ENCODE measurements at places on chromosomes 6 and 20.
A peak's percentile ranks its signal among the peaks of the same experiment; 100 is the strongest.

- no peak for DNase-seq
These were observed 69.0 kb downstream of the AFG1L start for GRCh38 chr6:108363889-108364313.

- no peak for DNase-seq
These were observed 129.5 kb upstream of the SSTR4 start for GRCh38 chr20:22905658-22906057.

- no peak for DNase-seq
These were observed 93.8 kb downstream of the SCP2D1 start for GRCh38 chr20:18907353-18907752.

- DNase-seq, result no peak
These were observed at the start of gene MUC22 for GRCh38 chr6:31010393-31011060. Gene MUC22 (plus strand): TSS chr6:31010474. CDS start chr6:31010707, 233 bp downstream.

DNA sequence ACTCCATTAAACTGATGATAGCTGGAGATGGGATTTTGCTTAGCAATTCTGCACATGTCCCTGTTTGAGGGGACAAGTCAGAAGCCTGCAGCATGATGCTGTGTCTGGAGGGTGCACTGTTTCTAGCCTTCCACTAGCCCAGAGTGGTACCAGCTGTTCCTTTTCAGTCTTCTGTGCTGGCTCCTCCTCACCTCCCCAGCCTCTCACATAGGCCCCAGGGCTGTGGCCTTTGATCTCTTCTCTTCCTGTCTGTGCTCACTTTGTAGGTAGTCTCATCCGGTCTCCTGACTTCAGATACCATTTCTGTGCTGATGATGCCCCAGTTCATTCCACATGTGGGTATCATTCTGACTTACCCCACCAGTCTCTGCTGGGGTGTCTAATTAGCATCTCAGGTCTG, 126.3 kb downstream of the HIVEP1 start:
- no peak for DNase-seq

GRCh38 chr6:56366141-56366852, 118.9 kb upstream of the COL21A1 start:
- DNase-seq, result no peak

DNA sequence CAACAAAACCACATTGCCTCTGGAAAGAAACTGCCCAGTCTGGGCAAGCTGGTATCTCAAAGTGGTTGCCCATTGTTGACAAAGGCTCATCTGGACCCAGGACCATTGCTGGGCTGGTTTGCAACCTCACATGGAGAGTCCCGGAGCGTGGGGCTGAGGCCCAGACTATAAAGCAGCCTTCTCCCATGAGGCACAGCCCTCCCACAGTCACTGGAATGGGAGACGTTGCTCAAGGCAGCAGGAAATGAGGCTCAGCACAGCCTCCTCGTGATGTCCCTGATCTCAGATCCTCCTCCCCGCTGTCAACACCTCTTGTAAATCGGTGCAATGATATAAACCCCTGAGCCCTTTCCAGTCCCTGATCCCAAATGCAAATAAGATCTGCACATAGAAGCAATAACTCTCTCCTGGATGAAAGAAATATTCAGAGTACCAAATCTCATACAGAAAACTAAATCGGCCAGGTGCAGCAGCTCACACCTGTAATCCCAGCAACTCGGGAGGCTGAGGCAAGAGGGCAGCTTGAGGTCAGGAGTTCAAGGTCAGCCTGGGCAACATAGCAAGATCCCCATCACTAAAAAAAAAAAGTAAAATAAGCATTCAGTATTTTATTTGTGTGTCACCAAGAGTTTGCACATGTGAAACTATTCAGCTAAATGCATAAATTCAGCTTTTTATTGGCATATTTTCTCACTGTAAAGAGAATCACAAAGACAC, 103.0 kb upstream of the RREB1 start:
- DNase-seq, result no peak

DNA sequence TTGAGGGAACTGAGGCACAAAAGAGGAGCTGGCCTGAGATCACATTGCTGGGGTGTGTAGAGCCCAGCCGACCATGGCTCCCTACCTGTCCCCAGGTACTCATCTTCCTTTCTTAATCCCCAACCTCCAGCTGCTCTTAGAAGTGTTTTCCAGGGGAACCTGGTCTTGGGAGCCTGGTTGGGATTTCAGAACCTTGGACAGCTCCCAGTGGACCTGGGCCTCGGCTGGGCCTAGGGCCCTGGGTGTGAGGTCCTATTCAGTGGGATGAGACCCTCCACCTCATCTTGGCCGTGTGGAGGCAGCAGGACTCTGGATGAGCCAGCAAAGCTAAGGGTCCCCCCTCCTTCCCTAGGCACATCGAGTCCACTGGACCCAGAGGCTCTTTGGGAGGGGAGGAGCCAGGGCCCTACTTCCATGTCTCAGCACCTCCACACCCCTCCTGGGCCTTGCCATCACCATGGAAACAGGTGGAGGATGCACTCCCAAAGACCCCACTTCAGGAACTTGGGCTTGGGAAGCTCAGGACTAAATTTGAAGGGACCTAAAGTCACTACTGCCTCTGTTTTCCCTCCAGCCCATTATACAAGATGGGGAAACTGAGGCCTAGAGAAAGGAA, 38.5 kb downstream of the DLGAP4 start:
- DNase-seq, result peak; percentile 17

DNA sequence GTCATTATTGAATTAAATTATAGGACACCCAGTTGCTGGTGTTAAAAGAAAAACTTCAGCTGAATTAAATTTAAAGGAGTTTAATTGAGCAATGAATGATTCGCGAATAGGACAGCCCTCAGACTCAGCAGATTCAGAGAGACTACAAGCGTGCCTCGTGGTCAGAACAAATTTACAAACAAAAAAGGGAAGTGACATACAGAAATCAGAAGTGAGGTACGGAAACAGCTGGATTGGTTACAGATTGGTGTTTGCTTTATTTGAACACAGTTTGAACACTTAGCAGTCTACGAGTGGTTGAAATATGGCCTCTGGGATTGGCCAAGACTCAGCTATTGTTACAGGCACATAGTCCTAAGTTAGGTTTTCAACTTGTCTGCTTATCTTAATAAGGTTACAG, 25.8 kb upstream of the TNFRSF21 start:
- DNase-seq, result peak; percentile 86

DNA sequence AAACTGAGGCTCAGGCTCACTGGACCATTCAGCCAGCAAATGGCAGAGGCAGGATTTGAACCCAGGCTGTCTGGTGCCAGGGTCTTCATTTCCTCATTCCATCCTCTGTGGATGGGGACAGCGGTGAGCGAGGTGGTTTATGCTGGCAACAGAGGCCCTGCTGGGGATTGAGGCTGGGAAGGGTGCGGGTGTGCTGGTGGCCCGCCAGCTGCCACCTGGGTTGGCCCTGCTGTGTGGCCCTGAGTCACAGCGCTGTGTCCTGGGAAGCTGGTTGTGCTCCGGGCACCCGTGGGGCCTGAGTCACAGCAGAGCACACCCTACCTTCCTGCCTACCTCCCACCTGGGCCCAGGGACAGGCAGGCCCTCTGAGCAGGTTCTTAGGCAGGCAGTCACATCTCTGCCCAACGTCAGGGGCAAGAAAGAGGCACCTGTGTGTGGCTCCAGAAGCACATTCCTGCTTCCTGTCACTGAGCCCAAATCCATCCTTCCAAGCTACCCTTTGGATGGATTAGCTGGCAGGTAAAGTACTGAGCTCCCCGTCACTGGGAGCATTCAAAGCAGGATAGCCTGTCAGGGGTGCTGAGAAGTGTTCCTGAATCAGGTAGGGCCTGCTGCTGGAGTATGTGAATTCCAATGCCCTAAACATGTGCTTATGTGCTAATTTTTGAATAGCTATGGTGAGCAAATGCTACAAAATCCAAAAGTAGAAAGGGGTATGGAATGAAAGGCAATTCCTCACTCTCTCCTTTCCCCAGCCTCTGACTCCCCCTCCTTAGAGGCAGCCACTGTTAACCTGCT, 53.9 kb downstream of the CEBPB start:
- no peak for DNase-seq

DNA sequence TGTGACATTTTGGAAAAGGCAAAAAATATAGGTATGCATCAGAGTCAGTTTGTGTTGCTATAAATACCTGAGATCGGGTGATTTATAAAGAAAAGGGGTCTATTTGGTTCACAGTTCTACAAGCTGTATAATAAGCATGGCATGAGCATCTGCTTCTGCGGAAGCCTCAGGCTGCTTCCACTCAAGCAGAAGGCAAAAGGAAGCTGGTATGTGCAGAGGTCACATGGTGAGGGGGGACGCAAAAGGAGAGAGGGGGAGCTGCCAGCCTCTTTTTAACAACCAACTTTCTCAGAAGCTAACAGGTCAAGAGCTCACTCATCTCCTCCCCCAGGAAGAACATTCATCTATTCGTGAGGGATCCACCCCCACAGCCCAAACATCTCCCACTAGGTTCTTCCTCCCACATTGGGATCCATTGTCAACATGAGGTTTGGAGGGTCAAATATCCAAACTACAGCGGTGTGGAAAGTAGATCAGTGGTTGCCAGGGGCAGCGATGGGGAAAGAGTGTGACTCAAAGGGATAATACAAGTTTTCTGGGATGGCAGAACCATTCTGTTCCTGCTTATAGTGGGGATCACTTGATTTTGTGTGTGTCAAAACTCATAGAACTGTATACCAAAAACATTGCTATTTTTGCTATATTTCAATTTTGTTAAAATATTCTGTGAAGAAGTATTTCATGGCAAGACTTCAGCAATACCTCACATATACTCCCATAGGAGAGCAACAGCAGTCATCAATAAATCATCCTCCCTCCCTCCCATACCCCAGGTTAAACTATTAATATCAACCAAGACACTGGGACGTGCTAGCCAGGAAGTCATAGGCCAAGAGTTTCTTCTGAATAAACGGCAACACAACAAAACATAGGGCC, 9.9 kb upstream of the FAM50B start:
- DNase-seq, result no peak

- DNase-seq, result no peak
These were observed 15.9 kb downstream of the PRDM1 start for GRCh38 chr6:106102034-106102433.

GRCh38 chr6:52155791-52156576, 30.2 kb upstream of the IL17A start:
- peak; percentile 72 for DNase-seq

GRCh38 chr20:6473197-6473596, 294.3 kb upstream of the BMP2 start:
- DNase-seq, result no peak

DNA sequence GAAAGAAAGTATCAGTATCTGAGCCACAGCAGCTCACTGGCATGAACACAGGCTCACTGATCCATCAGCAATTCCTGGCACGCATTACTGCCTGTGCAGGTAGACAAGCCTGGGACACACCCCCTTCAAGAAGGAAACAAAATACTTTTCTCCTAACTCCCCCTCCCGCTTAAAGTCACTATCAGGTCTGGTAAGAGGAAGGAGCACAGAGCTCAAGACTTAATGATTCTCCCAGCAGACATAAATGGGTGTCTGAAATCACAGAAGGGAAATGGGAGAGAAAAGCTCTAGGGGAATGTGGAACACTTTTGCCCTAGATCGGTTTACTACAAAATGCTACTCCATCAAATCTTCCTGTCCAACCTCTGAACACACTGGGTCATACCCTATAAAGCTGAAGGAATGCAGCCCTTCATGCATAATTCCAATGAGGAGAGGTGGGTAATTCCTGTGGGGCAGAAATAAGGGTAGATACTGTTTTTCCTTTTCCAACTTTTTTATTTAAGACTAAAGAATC, at the start of gene ADGRF1:
Gene ADGRF1 (minus strand): TSS at position 58 of the 517 bp plus-strand sequence. CDS start 13,271 bp downstream, outside the sequence.
- DNase-seq, result no peak

GRCh38 chr6:13613029-13613594, 2.0 kb upstream of the NOL7 start:
- no peak for DNase-seq

- no peak for DNase-seq
These were observed 7.1 kb downstream of the BMP7 start for GRCh38 chr20:57259121-57259937.

DNA sequence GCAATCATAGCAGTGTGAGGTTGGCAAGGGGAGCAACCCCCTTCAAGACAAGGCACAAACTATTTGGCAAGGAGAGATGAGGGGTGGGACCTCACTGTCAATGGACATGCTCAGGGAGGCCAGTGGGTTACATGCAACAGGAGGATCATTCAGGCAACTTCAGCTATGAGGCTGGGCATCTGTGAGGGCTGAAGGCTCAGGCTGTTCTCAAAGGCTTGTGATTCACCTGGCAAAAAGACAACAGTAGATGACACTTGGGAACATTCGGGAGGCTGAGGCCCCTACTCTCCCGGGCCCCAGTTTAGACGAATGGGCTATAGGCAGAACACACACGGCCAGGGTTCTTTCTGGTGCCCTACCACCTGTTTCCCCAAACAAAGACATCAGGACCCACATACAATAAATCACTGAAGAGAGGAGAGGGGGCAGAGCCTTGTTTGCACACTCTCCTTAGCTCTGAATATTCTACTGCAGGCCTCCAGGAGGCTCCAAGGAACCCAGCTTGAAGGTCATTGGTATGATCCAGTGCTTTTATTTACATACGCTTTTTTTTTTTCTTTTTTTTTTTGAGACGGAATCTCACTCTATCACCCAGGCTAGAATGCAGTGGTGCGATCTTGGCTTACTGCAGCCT, 7.9 kb downstream of the TUBB start:
- no peak for DNase-seq

DNA sequence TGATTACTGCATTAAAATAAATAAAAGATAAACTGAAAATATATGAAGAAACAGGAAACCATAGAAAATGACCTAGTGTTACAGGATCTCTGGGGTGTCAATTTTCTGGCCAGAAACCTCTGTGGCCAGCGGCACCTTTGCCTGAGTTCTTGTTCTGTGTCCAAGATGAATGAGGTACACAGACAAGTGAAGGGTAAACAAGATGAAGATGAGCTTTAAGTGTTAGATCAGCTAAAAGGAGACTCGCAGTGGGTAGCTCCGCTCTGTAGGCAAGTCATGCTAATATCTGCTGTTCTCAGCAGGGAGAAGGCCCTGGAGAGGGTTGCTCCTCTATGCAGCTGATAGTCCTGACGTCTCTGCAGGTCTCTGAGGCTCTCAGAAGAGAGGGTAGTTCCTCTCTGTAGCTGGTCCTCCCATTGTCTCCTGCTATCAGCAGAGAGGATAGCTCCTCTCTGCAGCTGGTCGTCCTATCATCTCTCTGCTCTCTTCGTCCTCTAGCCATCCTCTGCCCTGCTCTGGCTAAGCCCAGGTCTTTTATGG, 35.9 kb upstream of the TBC1D22B start:
- DNase-seq, result no peak

DNA sequence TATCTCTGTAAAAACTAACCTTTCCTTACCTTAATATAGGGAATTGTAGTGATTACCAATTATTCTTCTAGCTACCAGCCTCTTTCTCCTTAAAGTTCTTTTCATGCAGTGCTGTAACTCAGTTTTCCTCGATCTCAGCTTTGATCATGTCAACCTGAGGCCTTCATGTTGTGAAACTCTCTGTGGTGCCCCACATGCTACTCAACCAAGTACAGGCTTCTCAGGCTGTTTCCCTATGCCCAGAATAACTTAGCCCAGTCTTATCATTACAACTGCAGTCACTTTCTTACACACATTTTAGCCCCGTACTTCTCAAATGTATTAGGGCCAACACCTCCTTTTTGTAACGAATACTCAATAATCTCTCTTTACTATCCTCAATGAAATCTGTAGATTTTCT, 90.1 kb upstream of the SUPT3H start:
- no peak for DNase-seq

Measured in Kasumi-1 (cell line).